Activated CD4-positive, alpha-beta memory T cell treated with anti-CD3 and anti-CD28 coated beads for 36 hours (primary cell): ENCODE measurements at places on chromosomes 7 and 10.

GRCh38 chr10:58698777-58699356 lies 186.2 kb downstream of the BICC1 start:
- DNase-seq, result no peak

DNA sequence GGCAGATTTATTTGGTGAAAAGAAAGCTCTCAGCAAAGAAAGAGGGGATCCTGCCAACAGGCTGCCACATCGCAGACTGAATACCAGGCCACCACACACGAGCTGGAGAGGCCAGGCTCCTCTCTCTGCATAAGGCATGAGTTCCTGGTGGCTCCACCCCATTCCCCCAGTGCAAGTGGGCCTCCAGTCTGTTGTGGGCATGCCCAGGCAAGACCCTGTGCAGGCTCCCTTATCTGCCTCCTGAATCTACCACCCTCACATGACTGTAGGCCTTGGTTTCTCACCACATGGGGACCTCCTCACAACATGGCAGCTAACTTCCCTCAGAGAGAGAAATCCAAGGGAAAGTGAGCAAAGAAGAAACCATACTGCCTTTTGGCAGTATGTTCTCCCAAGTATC lies 26.7 kb upstream of the CUL1 start:
- DNase-seq, result no peak

DNA sequence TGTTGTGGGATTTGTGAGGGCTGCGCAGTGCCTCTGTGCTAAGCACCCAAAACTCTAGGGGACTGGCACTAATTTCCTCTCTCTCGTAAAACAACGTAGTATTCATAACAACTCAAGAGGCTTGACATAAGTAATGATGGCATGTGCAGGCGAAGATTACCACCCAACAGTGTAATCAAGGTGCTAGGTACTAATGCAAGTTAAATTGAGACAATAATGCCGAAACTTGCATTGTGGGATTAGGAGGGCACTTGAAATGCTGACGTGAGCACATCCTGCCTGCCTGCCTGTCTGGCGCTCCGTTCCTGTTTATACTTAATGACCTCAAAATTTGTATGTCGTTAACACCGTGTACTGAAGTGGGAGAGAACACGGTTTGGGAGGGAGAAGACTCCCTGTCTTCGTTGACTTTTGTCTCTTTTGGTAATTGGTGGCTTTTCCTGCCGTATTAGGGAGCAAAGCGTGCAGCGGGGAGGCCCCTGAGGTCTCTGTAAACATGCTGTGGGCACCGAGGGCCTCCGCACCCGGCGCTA lies 139.0 kb downstream of the MGMT start:
- no peak for DNase-seq

- DNase-seq, result peak; percentile 92
Observed at GRCh38 chr10:114499630-114500190, 95.4 kb upstream of the AFAP1L2 start.

DNA sequence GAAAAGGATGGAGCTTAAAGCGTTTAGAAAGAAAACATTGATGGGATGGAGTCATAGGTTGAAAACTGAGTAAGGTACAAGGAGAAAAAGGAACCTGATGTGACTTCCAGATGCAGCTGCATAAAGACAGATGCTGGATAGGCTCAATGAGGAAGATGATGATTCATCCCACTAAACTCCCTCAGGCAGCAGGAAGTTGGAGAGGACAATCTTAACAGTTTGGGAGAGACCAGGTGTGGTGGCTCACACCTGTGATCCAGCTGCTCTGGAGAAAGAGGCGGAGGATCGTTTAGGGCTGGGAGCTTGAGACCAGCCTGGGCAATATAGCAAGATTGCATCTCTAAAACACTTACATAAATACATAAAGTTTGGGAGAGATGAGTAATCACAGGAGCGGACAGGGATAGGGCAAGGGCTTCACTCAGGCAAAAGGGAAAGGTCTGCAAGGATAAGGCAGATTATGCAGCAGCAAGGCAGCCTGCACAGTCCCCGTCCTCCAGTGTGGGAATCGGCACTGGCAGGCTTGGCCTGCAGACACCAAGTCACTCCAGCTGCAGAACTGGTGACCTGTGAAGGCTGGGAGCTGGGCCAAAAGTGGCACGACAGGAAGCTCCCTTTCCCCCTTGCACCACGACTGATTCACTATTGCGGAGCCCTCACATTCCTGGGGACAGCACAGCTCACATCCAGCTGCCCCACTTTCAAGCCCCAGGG lies 438.5 kb downstream of the GRID1 start:
- DNase-seq, result no peak

- DNase-seq, result no peak
Observed at GRCh38 chr10:127553417-127553816, 4.3 kb downstream of the NPS start.

DNA sequence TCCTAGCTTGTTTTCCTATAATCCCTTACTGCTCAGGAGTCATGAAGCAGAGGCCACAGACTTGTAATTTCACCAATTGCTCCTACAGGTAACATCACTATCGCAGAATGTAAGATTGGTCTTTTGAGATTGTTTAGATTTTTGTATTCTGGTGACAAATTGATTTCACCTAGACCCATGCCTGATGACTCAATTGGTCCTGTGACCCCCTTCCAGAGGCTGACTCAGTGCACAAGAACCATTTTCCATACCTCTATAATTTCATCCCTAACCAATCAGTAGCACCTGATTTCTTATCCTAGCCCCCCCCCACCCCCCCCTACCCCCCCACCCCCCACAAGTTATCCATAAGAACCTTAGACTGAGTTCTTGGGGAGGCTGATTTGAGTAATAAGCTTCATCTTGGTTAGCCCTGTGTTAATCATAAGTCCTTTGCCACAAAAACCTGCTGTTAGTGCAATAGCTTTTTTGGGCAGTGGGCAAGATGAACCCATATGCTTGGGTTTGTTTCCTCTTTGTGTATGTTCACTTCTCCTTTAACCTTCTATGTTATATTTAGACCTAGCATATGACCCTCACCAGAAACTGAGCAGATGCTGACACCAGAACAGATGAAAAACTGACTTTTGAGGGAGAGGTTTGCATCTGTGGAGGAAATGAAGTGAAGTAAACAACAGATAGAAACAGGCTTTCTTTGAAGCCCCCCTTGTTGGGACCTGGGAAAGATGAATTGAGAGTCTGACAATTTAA lies 187.1 kb downstream of the KIF20B start:
- DNase-seq, result no peak

- DNase-seq, result peak; percentile 92
Observed at GRCh38 chr7:139680676-139681462, 96.9 kb downstream of the HIPK2 start.

DNA sequence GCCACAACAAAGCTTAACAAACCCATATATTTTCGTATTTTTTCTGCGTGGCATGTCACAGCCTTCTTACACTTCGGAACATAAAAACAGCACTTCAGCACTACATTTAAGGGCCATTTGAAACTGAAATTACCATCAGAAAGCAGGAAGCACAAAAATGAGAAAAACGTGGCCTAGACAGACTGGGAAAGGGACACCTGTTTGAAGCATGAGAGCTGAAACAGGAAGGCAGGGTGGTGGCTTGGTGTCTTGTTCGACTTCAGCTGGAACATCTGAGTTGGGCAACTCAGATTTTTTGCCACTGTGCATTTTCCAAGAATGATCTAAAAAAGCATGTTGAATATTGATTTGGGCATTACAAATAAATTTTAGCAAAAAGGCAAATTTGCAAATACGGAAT lies 243.2 kb downstream of the ELMO1 start:
- no peak for DNase-seq

GRCh38 chr10:48224979-48225560 lies 49.4 kb downstream of the FRMPD2 start:
- DNase-seq, result no peak

GRCh38 chr7:157849341-157849596 lies 512.5 kb downstream of the DNAJB6 start:
- no peak for DNase-seq

GRCh38 chr7:47539398-47540052 lies 42.4 kb downstream of the TNS3 start:
- DNase-seq, result no peak

DNA sequence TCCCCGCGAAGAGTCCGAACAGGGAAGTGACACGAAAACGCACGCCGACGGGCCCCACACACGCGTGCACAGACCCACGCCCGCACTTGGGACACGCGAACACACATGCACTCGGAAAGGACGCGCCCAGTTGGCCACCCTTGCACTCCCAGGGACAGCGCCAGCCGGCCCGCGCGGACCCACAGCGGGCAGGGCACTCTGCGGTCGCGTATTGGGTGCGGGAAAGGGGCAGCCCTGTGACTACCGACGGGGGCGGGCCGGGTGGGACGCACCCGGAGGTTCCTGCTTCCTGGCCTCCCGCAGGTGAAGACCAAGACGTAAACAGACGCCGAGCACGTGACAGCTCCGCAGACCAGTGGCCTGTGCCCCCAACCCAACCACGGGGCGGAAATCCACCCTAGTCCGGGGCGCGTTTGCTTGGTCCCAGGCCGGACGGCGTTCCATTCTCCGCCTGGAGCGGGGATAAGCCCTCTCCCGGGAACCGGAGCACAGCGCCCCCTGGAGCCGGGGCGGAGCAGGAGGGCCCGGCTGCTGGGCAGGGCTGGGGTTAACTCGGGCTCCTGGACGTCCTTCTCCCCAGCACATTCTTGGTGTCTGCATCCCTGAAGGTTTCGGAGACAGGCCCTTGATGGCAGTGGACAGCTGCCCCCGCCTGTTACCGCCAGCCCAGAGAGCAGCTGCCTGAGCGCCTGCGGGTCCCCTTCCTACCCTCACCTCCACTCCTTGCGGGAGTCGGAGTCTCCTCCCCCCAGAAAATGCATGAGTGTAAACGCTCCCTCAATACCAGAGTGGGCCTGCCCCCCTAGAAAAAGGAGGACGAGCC lies 2.0 kb upstream of the LZTS2 start:
- peak; percentile 79 for DNase-seq

DNA sequence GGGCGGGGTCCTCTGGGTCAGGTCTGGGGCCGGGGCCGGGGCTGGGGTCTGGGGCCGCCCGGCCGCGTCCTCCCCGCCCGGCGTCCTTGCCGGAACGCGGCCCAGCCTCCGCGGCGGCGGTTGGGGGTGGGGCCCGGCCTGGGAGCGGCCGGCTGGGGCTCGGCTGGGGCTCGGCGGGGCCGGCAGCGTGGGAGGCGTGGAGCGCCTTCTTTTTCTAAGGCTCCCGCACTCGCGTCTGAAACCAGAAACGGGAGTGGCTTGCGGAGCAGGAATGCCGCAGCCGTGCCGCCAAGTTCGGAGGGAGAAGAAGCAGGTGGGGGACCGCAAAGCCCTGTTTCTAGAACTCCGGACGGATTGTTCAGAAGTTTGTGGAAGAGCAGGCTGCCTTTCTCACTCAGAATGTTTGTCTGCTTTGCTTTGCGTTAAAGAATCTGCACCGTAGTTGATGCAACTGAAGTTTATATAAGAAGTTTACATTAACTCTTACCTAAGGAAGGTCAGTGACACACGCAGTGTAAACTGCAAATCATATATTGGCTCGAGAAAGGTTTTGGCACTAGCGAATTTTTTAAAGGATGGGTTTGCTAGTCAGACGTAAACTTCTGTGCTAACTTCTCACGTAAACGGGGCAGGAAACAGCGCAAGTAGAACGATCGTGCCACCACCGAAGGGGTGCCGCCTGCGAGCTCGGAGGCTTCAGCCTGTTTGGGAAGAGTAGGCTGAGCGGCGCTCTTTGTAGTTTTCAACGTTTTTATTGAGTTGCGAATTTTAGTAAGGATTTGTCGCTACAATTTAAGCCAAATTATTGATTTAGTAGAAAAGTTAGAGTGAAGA lies 729 bp downstream of the DNAJB6 start:
- peak; percentile 79 for DNase-seq

- DNase-seq, result no peak
Observed at GRCh38 chr10:13340068-13340467, 8.0 kb downstream of the SEPHS1 start.

DNA sequence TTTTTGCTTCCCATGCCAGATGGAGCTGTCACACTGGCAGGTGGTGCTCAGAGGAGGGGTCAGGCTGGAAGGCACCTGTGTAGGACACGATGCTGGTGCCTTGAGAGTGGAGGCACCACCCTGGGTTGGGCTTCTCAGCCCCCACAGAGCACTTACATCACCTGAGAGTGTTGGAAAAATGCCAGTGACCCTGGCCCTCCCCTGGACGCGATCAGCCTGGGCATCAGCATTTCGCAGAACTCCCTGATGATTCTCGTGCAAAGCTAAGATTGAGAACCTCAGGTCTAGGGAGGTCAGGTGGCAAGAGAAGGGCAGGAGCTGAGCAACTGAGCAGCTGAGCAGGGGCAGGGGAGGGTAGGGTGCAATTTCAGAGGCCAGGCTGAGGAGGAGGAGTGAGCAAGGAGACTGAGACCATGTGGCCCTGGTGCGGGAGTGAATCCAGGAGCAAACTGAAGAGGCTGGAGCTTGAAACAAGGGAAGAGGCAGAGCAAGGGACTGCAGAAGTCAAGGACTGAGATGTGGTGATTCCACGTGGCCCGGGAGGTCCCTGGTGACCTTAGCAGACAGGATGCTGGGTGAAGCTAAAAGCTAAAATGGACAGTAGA lies 24.7 kb upstream of the GRID1 start:
- DNase-seq, result no peak

- DNase-seq, result no peak
Observed at GRCh38 chr7:28298870-28299518, 113.3 kb upstream of the CREB5 start.

GRCh38 chr7:77627309-77627676 lies 69.0 kb upstream of the RSBN1L start:
- DNase-seq, result no peak

DNA sequence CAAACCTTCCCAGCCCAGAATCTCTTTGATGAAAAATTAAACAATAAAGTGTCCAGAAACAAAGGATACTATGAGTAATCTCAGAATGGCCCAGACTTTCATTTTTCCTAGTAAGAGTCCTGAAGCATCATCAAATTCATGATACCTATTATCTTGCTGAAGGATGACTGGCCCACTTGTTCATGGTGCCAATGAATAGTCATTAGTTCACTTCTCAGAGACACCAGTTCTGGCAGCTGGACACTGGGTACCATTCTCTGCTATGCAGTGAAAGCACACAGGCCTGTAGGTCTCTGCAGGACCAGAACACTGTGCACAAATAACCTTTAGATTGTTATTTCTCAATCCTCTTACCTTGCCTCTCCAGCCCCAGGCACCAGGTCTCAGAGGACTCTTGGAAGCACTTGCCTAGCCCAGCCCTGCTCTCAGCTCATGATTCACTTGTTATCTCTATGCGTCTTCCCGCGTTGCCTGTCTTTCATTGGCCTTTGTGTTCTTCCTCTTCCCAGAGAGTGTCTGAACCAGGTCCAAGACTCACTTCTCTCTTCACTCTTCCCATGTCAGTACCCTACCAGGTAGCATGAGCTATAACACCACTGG lies 98.1 kb upstream of the AGBL3 start:
- DNase-seq, result no peak

DNA sequence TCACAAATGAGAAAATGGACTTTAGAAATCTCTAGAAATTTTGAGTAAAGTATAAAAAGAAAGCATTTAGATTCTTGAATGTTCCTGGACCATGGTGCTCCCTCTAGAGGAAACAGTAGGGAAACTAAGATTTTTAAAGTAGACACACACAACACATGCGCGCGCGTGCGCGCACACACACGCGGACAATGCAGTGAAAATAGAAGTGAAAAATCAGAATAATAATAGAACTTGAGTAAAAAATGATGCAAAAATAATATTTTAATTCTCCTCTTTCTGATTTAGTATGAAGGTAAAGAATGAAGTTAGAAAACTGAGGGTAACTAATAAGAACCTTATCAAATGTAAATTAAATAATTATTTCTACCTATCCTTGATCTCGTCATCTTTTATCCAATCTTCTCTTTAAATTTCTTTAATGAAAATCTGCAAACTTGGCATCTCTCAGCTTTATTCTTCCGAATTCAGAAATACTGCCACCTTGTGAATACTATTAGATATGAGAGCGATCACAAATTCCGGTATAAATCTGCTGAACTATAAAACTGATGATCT lies 117.0 kb upstream of the AMPH start:
- DNase-seq, result no peak

- DNase-seq, result no peak
Observed at GRCh38 chr10:61688551-61689308, 26.0 kb downstream of the CABCOCO1 start.
